ENCODE measurements at places on chromosomes 1 and 21. TPM values are rescaled to one million over a fixed set of nuclear protein-coding genes. Genes with fewer than 3 reads are reported as not detected.

- no peak for DNase-seq
Measured at GRCh38 chr1:156641761-156642264, at the start of gene BCAN. Gene BCAN (plus strand): TSS chr1:156642117. CDS start chr1:156646055, 3,938 bp downstream.

GRCh38 chr1:161229896-161230295 is 4.0 kb downstream of the TOMM40L start:
- no peak for DNase-seq

GRCh38 chr1:6762060-6762459 is 23.2 kb upstream of the CAMTA1 start:
- DNase-seq: no peak

- peak; percentile 73 for DNase-seq
Measured at GRCh38 chr1:3670823-3671265, 18.5 kb downstream of the TP73 start.

The C1orf94 gene
- polyA plus RNA-seq: not detected

GRCh38 chr1:204104331-204105130 is 31.6 kb downstream of the SOX13 start:
- peak; percentile 81 for DNase-seq

DNA sequence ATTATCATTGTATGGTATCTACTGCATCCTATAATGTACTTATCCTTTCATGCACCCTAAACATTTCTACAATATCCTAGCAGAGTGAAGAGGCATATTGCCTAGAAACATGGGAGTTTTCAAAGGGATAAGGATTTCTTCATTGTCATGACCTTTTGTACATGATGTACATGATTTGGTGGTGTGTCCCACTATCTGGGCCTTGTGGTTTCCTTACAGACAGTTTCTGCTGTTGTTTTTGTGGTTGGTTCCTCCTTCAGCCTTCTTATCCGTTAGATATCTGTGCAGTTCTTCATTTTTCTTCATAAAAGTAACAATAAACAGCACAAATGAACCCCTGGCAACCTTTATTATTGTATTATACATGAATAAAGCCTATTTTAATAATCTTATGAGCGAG is 70.4 kb upstream of the BACH1 start:
- DNase-seq: no peak
